ENCODE measurements at places on chromosomes 6 and 20.

GRCh38 chr20:47133809-47134456 is 222.6 kb downstream of the ZMYND8 start:
- no peak for DNase-seq

- DNase-seq = peak; percentile 26
Observed at GRCh38 chr6:137589067-137589848, 95.1 kb upstream of the OLIG3 start.

- DNase-seq = no peak
Observed at GRCh38 chr20:57372581-57373350, 18.4 kb upstream of the RBM38 start.

- DNase-seq = no peak
Observed at GRCh38 chr6:31202259-31203166, 32.0 kb upstream of the POU5F1 start.

DNA sequence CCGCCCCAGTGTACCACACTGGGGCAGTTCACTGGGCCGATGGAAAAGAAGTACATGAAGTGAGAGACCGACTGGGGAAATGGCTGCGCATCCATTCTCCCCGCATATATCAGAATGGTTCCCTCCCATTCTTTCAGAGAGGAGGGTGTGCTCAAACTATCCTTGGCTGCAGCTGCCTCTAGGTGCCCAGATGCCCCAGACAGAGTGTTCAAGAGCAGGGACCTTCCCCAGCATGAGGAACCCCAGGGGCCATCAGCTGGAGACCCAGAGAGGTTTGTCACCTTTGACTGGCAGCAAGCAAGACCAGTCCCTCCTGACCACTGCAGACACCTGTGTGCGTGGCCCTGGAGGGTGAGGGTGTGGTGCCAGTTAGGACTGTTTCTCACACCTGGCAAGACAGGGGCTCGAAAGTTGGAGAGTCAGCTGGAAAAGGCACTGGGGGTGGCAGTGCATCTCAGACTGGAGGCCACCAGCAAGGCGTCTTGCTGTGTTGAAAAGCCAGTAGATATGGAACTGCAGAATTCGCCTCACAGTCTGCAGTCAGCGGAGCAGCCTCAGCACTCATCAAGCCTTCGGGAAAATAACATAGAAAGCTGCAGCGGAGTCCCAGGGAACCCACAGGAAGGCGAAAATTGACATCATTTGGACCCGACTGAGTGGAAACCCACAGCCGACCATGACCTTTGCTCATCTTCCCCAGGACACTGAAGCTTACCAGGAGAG is 76.7 kb downstream of the GPR6 start:
- no peak for DNase-seq

GRCh38 chr6:80091506-80091905 is 15.0 kb upstream of the BCKDHB start:
- DNase-seq = no peak

- DNase-seq = no peak
Observed at GRCh38 chr6:88574651-88575050, 388.8 kb downstream of the RNGTT start.

DNA sequence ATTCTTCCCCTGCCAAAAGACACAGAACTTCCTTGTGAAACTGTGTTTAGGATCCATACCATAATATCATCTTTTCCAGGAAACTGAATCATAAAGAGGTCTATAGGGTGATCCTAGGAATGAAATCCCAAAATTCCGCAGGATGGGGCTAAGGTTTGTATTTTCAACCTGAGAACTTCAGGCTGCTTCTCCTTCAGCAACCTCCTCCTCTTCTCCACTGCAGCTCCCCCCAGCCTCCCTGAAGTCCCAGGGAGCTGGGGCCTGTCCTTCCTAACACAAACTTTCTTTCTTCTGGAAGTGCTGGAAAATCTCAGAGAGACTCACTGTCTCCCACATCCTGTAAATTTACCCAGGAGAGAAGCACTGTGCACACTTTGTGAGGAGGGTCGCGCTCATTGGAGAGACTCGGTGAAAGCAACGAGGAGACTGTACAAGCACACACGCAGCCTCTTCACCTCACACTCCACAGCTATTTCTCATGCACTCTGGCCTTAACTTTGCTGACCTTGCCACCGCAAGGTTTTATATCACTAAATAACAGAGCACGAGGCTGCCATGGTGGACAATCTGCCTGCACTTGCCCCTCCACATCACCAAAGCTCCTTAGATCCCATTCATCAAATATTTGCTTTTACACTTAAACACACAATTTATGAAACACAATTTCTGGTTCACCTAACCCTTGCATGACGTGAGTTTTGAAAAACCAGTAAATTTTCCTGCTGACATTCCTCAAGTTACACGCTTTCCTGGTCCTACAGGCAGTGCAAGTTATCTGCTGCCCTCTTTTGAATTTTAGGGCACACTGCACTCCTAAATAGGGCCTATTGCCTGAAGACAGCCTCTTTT is 14.3 kb downstream of the ID4 start:
- DNase-seq = no peak

- DNase-seq = no peak
Observed at GRCh38 chr6:170207586-170208181, 83.2 kb downstream of the DLL1 start.

DNA sequence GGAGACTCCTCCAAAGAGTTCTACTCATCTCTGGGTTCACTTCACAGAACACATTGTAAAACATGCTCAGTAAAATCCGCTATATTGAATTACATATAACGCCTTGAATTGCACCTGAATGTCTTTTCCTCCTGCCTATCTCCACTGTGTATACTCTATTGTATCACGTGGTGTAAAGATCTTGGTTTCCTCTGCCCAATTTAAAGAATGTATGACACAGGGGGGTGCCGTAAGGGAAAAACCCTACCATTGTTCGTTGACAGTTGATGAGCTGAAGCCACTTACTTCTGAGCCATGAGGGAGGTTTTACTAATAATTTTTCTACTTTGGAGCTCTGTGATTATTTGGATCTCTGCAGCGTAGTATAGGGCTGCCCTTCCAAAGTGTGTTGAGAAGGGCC is 6.0 kb downstream of the ASF1A start:
- DNase-seq = no peak

GRCh38 chr6:150266963-150267685 is 101.7 kb upstream of the IYD start:
- DNase-seq = no peak

GRCh38 chr6:30802731-30803130 is 58.4 kb upstream of the IER3 start:
- DNase-seq = no peak

DNA sequence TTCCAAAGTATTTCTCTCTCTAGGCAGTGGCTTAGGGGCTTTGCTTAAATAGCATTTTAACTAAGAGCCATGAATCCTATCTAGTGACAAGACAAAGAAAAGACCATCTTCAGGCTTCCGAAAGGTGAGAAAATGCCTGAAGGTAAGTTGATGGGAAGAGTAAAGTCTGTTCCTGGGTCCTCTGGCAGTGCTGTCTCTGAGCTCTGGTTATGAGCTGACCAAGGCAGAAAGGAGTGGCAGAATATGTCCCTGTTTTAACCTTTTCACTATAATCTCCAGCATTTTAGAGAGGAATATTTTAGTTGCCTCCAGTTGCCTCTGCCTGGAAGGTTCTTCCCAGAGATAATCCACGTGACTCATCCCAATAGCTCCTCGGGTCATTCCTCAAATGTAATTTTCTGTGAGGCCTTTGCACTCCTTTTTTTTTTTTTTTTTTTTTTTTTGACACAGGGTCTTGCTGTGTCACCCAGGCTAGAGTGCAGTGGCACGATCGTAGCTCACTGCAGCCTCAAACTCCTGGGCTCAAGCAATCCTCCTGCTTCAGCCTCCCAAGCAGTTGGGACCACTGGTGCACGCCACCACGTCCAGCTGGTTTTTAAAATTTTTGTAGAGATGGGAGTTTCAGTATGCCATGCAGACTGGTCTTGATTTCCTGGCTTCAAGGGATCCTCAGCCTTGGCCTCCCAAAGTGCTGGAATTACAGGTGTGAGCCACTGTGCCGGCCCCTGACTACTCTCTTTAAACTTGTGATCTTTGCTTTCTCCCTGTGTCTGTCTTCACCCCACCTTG is 3.7 kb upstream of the ARMH2 start:
- no peak for DNase-seq

GRCh38 chr6:81818901-81819361 is 66.5 kb upstream of the TENT5A start:
- no peak for DNase-seq

DNA sequence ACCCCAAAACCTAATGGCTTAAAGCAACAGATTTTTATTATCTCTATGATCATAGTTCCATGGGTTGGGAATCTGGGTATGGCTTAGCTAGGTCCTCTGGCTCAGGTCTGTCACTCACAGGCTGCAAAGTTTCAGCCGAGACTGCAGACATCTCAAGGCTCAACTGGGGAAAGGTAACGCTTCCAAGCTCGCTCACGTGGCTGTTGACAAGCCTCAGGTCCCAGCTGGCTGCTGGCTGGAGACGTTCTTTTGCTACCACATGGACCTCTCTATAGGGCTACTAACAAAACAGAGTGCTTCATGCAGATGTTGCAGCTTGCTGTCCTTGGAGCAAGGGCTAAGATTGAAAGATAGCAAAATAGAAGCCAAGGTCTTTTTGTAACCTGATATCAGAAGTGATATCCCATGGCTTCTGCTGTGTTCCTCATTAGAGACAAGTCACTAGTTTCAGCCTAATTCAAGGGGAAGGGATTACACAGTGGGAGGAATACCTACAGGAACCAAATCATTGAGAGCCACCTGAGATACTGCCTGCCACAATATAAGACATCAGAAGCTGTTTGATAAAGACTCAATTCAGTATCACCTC is 6.6 kb downstream of the HTR1E start:
- DNase-seq = no peak

- peak; percentile 17 for DNase-seq
Observed at GRCh38 chr6:4776493-4777393, 539 bp downstream of the CDYL start.
